ENCODE measurements at places on chromosomes 3 and 15.

GRCh38 chr3:1623896-1624295 is 474.8 kb upstream of the CNTN4 start:
- no peak for DNase-seq

DNA sequence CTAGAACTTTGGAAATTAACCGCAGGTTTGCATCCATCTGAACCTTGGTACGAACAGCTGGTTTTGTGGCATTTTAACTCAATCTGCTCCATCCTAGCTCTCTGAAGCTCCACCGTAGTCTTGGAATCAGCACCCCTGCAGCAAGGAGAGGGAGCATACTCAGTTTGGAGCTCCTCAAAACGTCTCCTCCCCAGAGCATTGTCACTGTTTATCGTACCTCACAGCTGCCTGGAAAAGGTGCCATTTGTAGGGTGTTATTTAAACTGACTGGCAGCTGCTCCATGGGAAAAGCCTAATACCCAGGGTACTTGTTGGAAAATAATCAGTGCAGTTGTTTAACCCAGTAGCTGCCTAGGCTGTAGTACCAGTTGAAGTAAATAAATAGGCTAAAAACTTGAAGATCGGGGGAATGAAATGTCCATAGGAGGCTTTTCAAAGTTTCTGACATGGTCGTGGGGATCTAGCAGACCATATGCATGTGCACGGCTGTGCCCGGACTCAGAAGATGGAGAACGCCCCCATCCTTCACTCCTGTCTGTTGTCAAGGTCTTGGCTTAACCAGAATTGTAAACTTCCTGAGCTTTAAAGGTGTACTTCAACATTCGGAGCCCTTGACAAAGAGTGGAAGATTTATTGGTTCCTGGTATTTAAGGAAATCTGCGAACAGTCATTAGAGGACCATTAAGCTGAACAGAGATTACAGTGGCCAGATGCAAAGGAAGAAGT is 43.9 kb downstream of the GHSR start:
- no peak for DNase-seq

DNA sequence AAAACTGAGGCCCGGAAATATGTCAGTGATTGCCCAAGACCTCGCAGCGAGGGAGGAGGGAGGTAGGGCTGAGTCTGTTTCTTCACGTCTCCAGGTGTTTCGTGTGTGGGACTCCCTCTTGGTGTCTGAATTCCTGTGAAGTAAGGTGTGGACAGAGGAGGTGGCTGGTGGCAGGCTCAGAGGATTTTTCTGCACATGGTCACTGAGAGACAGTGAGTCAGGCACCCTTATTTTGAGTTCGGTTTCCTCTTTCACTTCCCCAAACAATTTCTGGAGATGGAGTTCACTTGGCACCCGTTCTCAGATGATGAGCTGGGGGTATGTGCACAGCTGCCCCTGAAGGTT is 46.3 kb upstream of the VPS8 start:
- no peak for DNase-seq

GRCh38 chr15:79007066-79007465 is 62.2 kb upstream of the CTSH start:
- DNase-seq: no peak

DNA sequence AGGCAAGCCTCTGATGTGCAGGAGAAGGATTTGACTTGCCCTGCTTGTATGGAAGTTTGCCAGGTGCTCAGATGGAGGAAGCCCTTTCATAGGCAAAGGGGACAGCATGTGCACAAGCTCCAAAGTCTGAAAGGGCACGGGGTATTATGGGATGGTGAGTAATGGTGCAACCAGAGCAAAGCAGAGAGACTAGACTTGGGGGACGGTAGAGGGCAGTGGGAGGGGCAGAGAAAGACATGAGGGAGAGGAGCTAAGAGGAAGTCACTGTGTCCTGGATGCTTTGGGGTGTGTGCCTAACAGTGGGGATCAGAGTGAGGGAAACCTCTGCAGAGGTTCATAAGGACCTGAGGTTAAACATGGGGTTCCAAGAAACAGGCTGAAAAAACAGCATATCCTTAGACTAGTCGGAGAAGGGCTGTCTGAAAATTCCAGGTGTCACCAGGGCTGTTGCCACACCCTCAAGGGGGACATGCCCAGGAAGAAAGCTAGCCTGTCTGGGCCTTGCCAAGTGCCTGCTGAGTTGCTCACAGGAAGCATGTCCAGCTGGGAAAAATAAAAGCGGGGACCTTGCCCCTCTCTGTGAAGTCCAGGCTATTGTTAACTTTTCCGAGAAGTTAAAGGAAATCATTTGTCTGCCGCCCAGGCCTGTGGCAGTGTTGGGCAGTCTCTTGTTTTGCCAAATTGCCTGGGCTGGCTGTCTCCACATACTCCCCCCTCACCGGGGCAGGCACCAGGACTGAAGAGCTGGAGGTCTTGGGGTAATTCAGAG is 47.1 kb downstream of the HRH1 start:
- no peak for DNase-seq

DNA sequence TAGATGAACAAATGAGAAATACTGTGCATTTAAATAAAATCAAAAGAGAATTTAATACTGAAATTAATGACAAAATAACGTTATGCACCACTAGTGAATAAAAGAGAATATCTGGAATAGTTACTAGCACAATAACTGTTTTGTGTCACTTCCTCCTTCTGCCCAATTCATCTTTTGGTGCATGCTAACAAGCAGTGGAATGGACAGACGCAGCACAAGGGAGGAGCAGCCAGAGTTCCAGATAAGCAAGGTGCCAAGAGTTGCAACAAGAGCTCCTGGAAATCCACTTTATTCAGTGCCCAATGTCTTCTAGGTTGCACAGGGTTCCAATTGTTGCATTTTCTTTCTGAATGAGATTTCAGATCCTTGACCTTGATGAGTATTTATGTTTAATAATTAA is 66.5 kb upstream of the PLXND1 start:
- no peak for DNase-seq

GRCh38 chr3:175764722-175765121 is 905.6 kb downstream of the NAALADL2 start:
- no peak for DNase-seq

GRCh38 chr15:96431786-96432185 is 101.3 kb downstream of the NR2F2 start:
- DNase-seq: no peak

DNA sequence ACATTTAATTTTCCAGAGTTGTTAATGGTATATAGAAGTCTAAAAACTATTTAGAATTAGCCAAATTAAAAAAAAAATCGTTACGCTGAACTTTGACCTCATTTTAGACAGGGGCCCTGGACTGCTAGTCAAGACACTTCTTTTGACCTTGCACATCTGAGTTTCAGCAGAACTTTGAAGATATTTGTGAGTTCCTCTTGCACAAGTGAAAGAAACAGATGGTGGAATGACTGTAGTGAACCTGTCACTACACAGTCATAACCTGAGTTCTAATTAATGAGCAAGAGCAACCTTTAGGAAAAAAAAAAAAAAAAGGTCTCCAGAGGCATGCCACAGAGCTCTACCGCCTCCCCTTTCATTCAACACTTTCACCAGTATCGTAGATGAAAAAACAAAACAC is 5.3 kb downstream of the MYO5C start:
- DNase-seq: no peak

DNA sequence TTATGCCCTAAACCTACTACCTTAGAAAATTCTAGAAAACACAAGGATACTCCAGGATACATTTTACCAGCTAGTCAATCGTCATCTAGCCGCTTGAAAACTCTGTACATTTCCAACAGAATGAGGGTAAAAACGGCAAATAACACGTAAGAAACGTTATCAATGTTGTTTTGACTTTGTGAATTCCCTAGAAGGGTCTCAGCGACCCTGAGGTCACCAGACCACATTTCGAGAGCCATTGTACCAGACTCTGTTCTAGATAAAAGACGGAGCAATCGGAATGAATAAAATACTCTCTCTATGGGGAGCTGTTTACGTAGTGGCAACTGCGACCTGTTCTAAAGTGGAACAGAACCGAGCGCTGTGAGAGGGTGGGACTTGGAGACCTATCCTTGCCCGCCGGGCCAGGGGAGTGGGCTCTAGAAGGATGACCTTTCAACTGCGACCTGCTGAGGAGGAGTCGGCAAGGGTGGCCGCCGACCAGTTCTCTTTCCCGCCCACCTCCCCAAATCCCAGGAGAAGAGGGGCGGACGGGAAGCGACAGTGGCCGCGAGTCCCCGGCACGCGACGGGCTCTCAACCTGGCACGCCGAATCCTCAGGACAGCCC is 778 bp upstream of the AP4E1 start:
- no peak for DNase-seq

- DNase-seq: no peak
Measured at GRCh38 chr3:164360738-164361406, 717.4 kb downstream of the SI start.

- no peak for DNase-seq
Measured at GRCh38 chr3:64199932-64200331, 25.3 kb downstream of the PRICKLE2 start.

GRCh38 chr15:88161636-88162035 is 94.9 kb downstream of the NTRK3 start:
- DNase-seq: no peak

DNA sequence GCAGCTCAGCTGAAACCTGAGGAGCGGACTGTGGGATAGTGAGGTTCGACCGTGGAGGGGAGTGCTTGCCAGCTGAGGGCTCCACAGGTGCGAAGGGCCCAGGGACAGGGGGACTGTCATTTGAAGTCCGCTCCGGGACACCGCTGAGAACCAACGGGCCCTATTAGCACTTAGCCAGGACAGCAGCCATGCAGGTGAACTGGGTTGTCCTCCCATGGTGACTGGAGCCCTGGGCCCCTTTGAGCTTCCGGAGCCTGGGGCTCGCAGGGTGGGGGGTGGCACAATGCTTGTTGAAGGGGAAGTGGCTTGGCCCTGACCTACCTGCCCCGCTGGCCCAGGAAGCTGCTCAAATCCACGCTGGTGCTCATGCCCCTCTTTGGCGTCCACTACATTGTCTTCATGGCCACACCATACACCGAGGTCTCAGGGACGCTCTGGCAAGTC is 24.7 kb downstream of the PTH1R start:
- DNase-seq: no peak

DNA sequence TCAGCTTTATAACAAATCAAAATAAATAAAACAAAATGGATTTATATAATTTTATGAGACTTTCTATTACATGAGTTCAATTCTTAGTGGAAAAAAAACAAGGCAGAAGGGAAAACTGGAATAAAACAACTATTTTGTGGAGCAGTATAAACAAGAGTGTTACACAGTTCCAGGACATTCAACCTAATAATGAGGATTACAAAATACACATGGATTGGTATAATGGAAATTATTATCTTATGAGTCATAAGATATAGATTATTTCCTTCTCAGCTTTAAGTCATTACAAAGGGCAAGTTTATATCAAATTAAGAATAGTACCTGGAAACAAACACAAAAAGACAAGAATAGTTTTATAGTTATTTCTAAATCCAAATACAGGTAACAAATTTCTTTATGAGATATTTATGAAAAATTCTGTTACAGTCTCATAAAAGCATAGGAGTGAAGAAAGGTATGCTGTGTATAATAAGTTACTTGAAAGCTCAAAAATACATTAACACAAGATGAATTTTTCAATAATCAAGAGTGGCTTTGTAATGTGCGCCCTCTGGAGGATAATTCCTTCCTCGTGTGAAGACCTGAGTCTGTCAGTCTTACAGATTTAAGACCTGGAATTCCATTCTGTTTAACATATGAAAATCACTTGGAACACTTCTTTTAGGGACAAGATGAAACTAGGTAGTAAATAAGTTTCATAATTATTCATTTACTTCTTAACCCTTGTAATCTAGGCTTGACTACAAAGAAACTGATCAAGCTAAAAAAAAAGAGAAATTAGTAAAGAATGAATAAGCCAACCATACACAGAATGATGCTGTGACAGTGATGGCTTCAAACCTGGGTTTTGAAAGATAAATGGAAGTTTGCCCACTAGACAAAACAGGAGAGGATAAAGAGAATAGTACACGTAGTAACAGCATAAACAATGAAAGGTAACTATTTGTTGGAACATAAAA is 9.5 kb downstream of the COPS2 start:
- DNase-seq: peak; percentile 11

- DNase-seq: no peak
Measured at GRCh38 chr3:49566312-49566711, 12.0 kb downstream of the BSN start.

DNA sequence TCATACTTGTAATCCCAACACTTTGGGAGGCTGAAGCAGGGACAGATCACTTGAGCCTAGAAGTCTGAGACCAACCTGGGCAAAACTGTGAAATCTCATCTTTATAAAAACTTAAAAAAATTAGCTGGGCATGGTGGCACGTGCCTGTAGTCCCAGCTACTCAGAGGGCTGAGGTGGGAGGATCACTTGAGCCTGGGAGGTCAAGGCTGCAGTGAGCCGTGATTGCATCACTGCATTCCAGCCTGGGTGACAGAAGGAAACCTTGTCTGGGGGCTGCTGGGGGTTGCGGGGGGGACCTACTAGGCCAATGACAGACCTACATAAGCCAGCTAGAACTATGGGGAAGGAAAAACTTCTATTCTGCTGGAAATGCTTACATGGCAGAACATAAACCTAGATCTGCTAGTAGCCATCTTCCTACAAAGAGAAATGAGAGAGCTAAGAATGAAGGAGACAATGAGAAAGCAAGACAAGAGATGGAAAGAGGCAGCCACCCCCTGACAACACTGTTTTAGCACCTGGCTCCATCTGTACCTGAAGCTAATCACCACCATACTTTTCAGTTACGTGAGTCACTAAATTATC is 23.9 kb downstream of the FOXP1 start:
- DNase-seq: no peak

DNA sequence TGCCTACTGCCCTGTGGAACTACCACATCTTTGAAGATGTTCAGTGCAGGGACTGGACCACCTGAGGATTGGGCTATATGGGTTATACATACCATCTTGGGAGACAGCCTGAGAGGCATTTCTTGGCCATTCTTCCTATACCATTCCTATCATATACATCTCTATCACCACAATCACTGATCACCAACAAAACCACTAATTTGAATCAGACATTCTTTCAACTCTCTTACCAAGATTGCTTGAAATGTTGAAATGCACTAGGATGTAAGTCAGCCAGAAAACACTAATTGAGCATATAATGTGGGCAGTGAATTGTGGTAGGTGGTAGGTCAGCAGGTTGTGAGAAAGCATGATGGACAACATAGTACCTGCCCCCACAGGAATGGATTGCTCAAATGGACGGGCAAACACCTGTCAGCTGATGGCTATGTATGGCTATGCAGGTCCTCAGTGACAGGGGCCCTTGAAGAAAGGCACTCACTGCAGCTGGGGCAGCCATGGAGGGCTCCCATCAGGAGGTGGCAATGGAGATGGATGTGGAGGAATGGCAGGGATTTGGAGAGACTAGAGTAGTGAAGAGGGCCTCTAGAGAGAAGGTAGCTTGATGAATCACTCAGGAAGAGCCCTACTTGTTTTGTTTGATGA is 49.1 kb downstream of the AMOTL2 start:
- no peak for DNase-seq

GRCh38 chr3:125220727-125221429 is 8.3 kb upstream of the SLC12A8 start:
- DNase-seq: no peak

DNA sequence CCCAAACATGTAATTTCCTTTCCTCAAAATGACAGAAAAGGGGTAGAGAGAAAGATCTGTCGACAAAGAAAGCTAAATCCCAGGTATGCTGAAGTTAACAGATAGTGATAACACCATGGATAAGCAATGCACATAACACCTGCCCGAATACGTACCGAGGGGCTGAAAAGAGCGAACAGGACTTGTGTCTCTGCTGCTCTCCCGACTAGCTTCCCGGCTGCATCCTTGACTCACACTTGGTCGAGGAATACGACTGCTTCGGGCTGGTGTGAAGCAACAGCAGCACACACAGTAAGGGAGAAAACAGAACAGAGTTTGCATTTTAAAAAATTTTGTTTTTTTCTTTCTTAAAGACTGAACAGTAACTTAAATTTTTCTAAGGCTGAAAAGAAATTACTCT is 136.4 kb downstream of the CLASP2 start:
- no peak for DNase-seq
